ENCODE measurements at places on chromosomes 12 and 14.
A peak's percentile ranks its signal among the peaks of the same experiment; 100 is the strongest.

DNA sequence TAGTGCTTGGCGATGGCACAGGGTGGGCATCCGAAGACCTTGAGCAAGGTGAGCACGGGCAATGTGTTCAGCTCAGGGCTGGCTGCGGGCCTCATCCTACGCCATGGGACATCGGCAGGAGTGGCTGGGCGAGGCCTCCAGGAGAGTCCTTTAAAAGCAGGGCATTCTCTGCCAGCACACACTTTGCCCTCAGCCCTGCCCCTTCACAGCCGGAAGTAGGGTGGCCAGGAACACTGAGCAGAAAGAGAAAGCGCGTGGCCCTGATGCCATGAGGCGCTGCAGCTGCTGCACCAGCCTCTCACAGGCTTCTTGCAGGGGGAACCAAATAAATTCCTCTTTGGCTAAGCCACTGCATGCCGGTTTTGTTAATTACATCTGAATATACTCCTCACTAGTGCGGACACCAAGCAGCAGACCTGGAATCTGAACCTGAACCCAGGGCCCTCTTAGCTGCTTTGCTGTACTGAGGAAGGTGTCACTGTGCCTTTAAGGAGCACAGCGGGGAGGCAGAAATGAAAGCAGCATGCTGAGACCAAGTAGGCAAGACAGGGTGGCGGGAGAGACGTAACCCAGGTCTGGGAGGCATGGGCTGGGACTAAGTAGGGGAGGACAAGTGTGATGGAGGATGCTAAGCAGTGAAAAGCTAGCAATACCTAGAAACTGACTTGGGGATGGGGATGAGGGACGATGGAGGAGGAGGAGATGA lies 155.2 kb downstream of the TTC7B start:
- DNase-seq = no peak

DNA sequence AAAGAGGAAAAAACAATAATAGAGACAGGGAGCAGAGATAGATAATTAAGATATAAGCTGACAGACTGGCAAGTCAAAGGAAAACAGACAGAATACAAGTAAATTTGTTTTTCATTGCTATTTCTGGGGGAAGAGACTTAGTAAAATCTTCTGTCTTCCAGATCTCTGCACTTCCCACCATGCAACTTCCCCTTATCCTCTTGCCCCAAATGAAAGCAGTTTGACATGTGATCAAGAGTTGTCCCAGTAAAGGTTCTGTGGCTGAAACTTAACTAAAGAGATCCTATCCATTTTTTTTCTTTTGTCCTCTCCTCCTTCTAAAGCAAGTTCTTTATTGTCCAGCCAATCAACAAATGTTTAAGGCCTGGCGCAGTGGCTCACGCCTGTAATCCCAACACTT lies 1.5 kb upstream of the MLF2 start:
- no peak for DNase-seq

DNA sequence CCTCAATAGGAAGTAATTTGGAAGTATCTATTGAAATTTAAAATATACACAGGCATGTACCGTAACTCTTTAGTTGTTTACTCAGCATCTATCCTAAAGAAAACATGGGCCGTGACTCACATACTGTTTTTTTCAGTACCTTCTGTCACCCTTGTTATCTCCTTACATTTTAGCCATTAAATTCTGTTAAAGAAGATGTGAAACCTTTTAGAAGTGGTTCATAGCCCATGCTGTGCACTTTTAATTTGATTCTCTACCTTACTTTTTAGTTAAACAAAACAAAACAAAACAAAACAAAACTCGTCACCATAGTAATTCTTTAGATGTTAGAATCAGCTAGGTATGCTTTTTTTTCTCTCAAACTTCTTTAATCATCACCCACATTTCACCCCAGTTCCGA lies 494.4 kb upstream of the RGS6 start:
- no peak for DNase-seq

DNA sequence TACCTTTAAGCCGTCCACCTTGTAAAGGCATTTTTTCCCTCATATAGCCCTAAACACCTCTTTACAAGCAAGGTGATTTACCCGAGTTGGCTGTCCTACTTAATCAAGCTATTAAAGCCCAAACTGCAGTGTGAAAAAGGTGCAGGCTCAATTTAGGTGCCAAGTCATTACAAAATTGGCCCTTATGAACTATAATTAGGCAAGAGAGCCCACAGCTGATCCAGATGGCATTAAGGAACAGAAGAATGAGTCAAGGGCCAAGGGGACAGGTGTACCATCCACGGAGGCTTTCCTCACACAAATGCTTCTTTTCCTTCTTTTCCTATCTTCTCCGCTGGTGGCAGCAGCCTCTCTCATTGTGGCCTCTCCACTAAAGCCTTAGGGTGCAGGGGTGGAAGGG lies 90.5 kb downstream of the TTC8 start:
- no peak for DNase-seq

DNA sequence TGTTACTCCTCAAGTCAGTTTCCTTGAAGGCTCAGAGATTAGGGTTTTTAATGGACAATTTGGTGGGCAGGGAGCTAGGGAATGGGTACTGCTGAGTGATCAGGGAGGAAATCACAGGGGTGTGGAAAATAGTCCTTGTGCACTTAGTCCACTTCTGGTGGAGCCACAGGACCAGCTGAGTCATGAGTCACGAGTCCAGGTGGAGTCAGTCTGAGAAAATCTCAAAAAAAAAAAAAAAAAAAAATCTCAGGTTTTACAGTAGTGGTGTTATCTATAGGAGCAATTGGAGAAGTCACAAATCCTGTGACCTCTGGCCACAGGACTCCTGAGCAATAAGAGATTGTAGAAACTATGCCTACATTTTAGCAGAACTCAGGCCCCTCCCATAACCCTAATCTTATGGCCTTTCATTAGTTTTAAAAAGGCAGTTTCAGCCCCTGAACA lies 28.2 kb upstream of the AMN1 start:
- no peak for DNase-seq

GRCh38 chr12:49440035-49440434 lies 72.8 kb downstream of the SPATS2 start:
- DNase-seq = no peak

DNA sequence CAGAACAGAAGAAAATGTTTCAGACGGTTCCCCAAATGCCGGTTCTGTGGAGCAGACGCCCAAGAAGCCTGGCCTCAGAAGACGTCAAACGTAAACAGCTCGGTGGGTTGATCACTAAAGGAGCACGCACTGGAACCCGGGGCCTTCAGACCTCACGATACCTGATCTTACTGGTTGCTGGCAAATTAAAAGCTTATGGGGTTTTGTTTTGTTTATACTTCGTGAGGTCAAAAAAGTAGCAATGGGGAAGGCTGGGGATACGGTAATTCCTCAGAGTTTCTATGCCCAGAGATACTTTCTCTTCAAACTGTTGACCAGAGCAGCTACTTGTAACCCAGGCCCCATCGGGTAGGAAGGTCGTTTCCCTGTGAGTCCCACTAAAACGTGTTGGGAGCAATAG lies 1.7 kb downstream of the CDKN1B start:
- DNase-seq = no peak

- no peak for DNase-seq
These were observed 20.1 kb downstream of the PACS2 start for GRCh38 chr14:105334383-105335230.

GRCh38 chr12:55874443-55874842 lies 31.7 kb upstream of the MMP19 start:
- DNase-seq = no peak

DNA sequence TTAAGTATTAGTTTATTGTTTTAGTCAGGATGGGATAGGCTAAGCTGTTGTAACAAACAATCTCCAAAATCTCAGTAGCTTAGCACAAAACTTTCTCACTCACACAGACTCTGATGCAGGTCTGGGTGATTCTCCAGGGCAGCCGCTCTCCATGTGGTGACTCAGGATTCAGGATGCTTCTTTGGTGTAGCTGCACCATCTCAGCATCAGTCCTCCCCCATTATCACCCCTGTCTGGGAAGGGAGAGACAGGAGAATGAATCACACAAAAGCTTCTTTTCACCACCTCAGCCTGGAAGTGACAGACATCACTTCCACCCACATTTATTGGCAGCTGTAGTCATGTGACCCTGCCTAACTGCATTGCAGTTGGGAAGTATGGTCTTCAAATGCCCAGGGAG lies 142.3 kb downstream of the DICER1 start:
- DNase-seq = no peak

DNA sequence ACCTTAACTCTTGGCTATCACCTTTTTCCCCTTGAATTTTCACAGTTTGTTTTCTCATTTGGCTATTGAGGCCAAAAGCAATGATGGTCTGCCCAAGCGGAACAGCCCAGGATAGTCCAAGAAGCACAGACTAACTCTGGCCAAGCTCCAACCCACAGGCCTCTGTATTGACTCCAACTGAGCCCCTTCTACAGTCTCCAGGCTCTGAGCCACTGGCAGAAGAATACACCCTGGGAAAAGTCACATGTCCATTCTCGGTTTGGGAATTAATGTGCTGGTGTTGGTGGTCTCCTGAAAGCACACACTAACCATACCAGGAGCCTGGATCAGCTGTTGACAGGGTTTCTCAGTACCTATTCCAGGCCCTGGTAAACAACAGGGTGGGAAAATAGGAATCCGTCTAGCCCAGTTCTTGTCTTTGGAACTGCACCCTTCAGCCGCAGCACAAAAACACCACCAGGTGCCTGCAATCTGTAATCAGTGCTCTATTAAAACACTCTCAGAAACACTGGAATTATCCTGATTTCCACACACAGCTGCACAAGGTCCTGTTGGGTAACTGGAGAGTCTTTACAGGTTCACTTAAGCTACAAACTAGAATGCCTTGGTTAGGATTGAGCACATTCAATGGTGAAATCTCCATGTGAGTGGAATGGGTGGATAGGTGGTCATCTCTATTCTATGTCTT lies 63.6 kb downstream of the STXBP6 start:
- DNase-seq = no peak

- no peak for DNase-seq
These were observed 4.8 kb downstream of the PRKCH start for GRCh38 chr14:61326146-61326545.

DNA sequence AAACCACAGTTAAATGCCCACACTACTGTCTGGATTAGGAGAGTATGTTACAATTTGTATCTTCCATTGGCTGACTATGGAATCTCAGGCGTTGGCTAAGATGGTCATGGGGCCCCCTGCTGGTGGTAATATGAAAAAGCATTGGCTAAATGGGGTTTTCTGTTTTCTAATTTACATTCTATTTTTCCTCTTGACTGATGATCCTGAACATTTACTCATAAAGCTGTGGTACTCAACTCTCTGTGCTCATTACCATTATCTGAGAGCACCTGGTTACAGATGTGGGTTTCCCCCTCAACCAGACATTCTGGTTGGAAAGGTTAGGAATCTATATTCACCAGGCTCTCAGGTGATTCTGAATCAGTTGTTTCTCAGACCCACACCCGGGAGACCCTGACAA lies 64.8 kb downstream of the WSCD2 start:
- peak; percentile 1 for DNase-seq

- DNase-seq = no peak
These were observed 42.1 kb upstream of the KCNH3 start for GRCh38 chr12:49496417-49497360.

- no peak for DNase-seq
These were observed 136.5 kb upstream of the MYL2 start for GRCh38 chr12:111056618-111057521.

GRCh38 chr14:99603471-99604277 lies at the start of gene CCDC85C:
Gene CCDC85C (minus strand): TSS chr14:99604207. CDS start chr14:99603959, 248 bp downstream.
- no peak for DNase-seq

DNA sequence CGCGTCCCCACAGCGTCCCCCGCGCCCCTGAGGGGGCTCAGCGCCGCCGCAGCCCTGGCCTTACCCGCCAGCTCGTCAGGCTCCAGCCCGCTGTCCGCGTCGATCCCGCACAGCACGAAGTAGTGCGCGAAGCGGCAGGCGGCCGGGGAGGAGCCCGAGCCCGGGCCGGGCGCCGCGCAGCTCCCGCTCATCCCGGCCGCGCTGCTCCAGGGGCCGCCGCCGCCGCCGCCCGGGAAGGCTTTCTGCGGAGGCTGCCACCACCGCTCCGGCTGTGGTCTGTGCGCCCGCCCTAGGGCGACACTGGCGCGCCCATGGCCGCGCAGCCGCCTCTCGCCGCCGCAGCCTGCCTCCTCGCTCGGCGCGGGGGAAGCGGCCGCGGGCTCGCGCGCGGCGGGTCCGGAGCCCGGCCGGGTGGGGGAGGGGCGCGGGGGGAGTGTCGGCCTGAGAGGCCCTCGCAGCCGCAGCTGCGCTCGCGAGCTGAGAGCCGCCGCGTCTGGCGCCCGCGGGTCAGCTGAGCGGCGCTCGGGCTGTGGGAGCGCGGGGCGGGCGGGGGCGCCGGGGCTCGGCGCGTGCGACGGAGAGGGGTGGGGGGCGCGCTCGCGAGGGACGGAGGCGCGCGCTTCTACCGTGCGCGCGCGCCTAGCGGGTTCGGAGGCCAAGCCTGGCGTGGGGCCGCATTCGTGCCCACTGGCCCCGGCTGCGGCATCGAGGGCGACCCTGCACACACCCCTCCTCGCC lies at the start of gene DENND5B:
DENND5B (minus strand) TSS at position 495 of the 738 bp plus-strand sequence; CDS start at position 191, 304 bp downstream.
- DNase-seq = peak; percentile 32

DNA sequence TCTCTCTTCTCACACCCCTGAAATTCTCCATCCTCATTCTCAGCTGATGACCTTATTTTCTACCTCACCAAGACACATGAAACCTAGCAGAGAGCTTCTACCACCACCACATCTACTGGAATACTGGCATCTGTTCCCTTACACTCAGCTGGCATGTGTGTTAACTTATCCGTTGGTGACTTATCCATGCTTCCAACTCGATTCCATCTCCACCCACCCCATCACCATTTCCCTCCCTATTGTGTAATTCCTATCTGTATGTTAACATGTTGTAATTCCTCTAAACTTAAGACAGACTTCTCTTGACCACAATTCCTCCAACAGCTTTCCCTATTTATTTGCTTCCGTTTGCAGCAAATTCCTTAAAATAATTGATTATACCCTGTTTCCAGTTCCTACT lies 15.4 kb downstream of the C1S start:
- peak; percentile 64 for DNase-seq

GRCh38 chr12:68043435-68043834 lies 54.2 kb downstream of the IFNG-AS1 start:
- no peak for DNase-seq

GRCh38 chr14:80977221-80977620 lies 21.8 kb downstream of the TSHR start:
- DNase-seq = no peak

DNA sequence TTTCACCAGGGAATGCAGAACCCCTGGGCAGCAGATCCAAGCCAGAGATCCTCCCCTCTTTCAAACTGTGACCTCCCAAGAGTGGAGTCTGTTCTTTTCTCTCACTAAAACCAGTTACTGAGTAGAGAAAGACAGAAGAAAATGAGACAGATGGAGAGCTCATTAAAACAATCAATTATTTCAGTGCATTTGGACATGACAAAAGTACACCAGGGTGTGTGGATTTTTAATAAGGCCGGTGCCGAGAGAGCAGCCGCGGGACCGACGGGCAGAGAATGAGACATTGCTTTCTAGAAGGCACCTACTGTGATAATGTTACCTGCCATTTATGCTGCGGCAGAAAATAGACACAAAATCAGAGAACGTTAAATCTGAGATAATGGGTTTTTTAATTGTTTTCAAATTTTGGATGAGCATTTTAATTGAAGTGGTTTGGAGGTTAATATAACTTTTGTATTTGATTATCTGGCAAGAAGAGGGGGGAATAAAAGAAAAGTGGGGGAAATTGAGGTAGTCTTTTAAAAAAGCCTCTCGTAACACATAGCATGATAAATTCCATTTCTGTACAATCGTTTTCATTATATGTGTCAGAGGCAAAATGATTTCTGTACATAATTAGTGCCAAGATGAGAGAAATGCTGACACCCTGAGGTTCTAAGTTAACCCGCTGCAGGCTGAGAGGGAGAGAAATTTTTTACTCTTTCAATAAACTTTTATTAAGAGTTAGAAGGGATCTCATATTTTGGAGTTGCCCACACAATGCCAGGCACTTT lies 70.8 kb downstream of the HSPB8 start:
- DNase-seq = no peak

- DNase-seq = peak; percentile 57
These were observed at the start of gene GDF11 for GRCh38 chr12:55742719-55743405. Gene GDF11 (plus strand): TSS chr12:55743122. CDS start chr12:55743317, 195 bp downstream.
